ENCODE measurements at places on chromosomes 7 and 10.

- DNase-seq = no peak
Measured at GRCh38 chr10:93461109-93461806, 20.9 kb downstream of the MYOF start.

GRCh38 chr10:89064748-89065147 is 74.2 kb downstream of the FAS start:
- DNase-seq = no peak

DNA sequence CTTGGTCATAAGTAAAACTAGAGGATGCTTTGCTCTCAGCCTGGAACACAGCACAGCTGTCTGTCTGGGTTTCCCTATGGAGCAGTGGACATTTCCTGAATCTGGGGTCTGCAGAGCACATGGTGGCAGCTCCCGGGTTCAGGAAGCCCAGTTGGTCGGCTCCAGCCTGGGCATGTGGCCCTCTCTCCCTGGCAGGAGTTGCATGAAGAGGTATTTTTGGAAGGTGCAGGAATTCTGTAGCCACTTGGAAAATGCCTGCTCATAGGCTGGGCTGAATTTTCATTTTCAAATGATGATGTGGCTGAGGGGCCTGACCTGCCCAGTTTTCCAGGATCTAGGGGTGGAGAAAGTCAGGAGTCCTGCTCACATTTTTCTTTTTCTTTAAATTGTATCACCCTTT is 6.7 kb upstream of the TPST1 start:
- DNase-seq = no peak

DNA sequence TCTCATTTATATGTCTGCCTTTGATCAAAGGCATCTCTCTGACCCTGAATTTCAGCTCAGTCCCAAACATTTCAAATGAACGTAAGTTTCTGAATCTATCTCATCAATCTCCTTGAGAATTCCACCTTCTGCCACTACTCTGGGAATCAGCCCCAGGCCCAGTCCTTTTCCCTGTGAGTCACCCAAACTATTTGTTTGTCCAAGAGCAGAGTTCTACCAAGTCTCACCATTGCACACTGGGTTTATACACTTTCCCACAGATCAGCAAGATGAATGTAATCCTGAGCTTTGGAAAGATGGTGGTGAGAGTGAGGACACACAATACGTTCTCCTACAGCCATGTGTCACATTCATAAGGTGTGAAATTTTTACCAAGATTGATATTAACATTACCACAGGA is 251.3 kb upstream of the VWC2 start:
- DNase-seq = no peak

- no peak for DNase-seq
Measured at GRCh38 chr10:69439813-69440506, 11.3 kb upstream of the TSPAN15 start.

- DNase-seq = no peak
Measured at GRCh38 chr7:117961235-117961634, 88.0 kb upstream of the CTTNBP2 start.

Data from stimulated activated CD4-positive, alpha-beta T cell treated with anti-CD3 and anti-CD28 coated beads, Interleukin-2, amount 100 ng/mL, for 48 hours (primary cell).